ENCODE measurements at places on chromosomes 7 and 10. TPM values are rescaled to one million over a fixed set of nuclear protein-coding genes. Genes with fewer than 3 reads are reported as not detected.

GRCh38 chr10:34835908-34836508, 20.9 kb upstream of the PARD3 start:
- no peaks in the 10 kb centered on the region for H3K4me1 ChIP-seq
- H3K27me3 ChIP-seq: peaks cover 4% of the 10 kb centered on the region
- no peak for DNase-seq
- no peaks in the 10 kb centered on the region for H3K36me3 ChIP-seq
- no peak overlapping the region for H3K4me3 ChIP-seq

- H3K27me3 ChIP-seq: no peaks in the 10 kb centered on the region
- H3K4me1 ChIP-seq: no peaks in the 10 kb centered on the region
- H3K4me3 ChIP-seq: no peak overlapping the region
- no peaks in the 10 kb centered on the region for H3K36me3 ChIP-seq
- no peak overlapping the region for H3K27ac ChIP-seq
- DNase-seq: no peak
Observed at GRCh38 chr10:115898242-115898641, 374.8 kb downstream of the GFRA1 start.

DNA sequence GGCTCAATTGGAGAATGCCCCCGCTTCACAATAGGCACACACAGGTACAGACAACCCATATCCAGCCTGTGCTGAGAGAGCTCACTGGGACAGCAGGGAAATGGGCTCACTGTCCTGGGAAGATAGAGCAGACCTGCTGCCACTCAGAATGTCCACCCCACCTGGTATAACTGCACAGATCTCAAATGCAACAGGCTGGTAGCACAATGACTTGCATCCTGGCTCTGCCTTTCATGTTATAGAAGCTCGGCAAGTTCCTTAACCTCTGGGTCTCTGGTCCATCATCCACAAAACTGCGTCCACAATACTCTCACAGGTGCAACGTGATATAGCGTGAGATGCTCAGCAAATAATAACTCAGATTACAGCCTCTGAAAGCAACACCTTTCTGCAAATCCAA, 295.4 kb downstream of the GRID1 start:
- DNase-seq: no peak
- no peaks in the 10 kb centered on the region for H3K27me3 ChIP-seq
- no peaks in the 10 kb centered on the region for H3K4me1 ChIP-seq
- H3K36me3 ChIP-seq: no peaks in the 10 kb centered on the region

- H3K4me1 ChIP-seq: peaks cover 31% of the 10 kb centered on the region
- peak within 1 kb of the TSS; percentile 89 for H3K27ac ChIP-seq
- H3K27me3 ChIP-seq: no peaks in the 10 kb centered on the region
Observed at GRCh38 chr10:132537684-132538001, at the start of gene INPP5A. INPP5A (plus strand) TSS chr10:132537787; CDS start chr10:132538097, 310 bp downstream.

GRCh38 chr7:156703209-156703608, 62.6 kb downstream of the RNF32 start:
- DNase-seq: no peak
- H3K4me3 ChIP-seq: no peak overlapping the region
- no peaks in the 10 kb centered on the region for H3K27me3 ChIP-seq
- H3K27ac ChIP-seq: no peak overlapping the region

- H3K27me3 ChIP-seq: no peaks in the 10 kb centered on the region
- DNase-seq: no peak
- no peak overlapping the region for H3K4me3 ChIP-seq
- H3K27ac ChIP-seq: no peak overlapping the region
- H3K36me3 ChIP-seq: no peaks in the 10 kb centered on the region
Observed at GRCh38 chr10:130808686-130809085, 502.8 kb downstream of the TCERG1L start.

DNA sequence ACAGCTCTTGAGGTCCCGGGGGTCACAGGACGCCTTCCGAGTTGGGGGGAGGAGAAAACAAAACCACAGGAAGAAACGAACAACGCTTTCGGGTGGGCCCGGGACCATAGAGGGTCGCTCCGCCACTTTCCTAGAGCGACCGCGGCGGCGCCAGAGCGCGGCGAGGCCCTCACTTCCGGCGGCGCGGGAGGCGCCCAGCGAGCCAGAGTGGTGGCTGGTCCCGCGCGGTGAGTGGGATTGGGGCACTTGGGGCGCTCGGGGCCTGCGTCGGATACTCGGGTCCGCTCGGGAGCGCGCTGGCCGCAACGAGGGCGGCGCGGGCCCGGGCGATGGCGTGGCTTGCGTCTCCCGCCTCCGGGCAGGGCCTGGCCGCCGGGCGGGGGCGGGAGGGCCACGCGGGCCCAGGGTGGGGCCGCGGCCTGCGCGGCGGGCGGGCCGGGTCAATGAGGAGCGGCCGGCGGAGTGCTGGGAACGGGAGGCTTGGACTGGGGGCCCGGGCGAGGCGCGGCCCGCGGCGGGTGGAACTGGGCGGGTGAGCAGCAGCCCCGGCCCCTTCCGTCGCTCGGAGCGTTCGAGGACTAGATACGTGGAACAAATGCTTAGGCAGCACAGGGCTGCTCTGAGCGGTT, at the start of gene ZNF22:
ZNF22 (plus strand) TSS at position 172 of the 629 bp plus-strand sequence. CDS start 2,446 bp downstream, outside the sequence.
- H3K4me3 ChIP-seq: peak within 1 kb of the TSS; percentile 55
- H3K27me3 ChIP-seq: no peaks in the 10 kb centered on the region
- H3K27ac ChIP-seq: peak within 1 kb of the TSS; percentile 88
- H3K4me1 ChIP-seq: peaks cover 9% of the 10 kb centered on the region

GRCh38 chr7:77247206-77247850, 47.7 kb upstream of the FGL2 start:
- no peaks in the 10 kb centered on the region for H3K27me3 ChIP-seq
- peak; percentile 54 for DNase-seq
- no peaks in the 10 kb centered on the region for H3K36me3 ChIP-seq
- peaks cover 8% of the 10 kb centered on the region for H3K4me1 ChIP-seq
- H3K27ac ChIP-seq: no peak overlapping the region
- no peak overlapping the region for H3K4me3 ChIP-seq

GRCh38 chr7:32266932-32267475, 196.8 kb upstream of the PDE1C start:
- no peak overlapping the region for H3K27ac ChIP-seq
- no peak overlapping the region for H3K4me3 ChIP-seq
- no peaks in the 10 kb centered on the region for H3K36me3 ChIP-seq
- H3K4me1 ChIP-seq: no peaks in the 10 kb centered on the region
- H3K27me3 ChIP-seq: no peaks in the 10 kb centered on the region
- no peak for DNase-seq

DNA sequence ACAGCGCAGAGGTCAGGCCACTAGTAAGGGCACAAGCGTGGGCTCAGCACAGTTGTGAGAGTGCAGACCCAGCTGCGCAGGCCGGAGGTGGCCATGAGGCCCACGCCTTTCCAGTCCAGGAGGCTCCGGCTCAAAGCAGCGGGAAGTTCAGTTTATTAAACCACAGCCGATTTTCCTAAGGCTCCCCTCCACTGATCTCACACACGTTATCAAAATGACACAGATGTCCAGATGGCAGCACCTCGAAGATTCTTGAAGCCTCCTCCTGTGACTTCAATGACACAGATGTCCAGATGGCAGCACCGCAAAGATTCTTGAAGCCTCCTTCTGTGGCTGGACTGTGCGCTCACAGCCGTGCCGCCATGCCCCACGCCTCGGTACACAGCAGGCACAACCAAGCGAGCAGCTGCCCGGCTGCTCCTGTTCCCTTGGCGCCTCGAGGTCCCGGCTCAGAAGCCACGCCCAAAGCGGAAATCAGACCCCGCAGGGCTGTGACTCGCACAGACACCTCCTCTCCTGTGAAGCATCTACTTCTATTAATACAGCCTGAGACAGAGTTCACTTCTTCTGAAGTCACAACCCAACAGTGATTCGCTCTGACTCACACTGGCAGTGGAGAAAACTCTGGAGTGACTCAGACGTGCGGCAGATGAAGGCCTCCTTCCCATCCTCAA, 122.7 kb downstream of the MAD1L1 start:
- peaks cover 22% of the 10 kb centered on the region for H3K4me1 ChIP-seq
- no peak overlapping the region for H3K4me3 ChIP-seq
- no peaks in the 10 kb centered on the region for H3K27me3 ChIP-seq
- peak overlapping the region; percentile 94 for H3K27ac ChIP-seq
- peaks cover 3% of the 10 kb centered on the region for H3K36me3 ChIP-seq
- DNase-seq: peak; percentile 98

DNA sequence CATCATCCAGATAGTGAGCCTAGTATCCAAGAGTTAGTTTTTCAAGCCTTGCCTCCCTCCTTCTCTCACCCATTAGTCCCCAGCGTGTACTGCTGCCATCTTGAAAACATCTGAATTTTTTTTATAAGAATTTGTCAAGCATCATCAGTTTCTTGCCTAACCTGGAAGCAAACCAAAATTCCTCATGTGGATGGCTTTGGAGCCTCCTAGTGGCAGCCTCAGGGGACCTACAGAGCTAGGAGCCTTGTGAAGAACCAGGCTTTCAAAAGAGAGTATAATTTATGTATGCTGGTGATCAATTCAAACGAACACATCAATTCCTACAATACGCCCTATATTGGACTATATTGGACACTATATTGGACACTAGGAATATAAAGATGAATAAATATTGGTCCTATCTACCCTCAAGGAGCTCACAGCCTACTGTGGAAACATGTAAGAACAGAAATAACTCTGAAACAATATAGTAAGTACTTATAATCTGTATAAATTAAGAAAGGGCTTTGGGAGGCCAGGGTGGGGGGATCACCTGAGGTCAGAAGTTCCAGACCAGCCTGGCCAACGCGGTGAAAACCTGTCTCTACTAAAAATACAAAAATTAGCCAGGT, 63.4 kb downstream of the HPSE2 start:
- no peaks in the 10 kb centered on the region for H3K36me3 ChIP-seq
- H3K4me3 ChIP-seq: no peak overlapping the region
- no peak overlapping the region for H3K27ac ChIP-seq
- no peaks in the 10 kb centered on the region for H3K27me3 ChIP-seq

- H3K27me3 ChIP-seq: no peaks in the 10 kb centered on the region
- H3K36me3 ChIP-seq: no peaks in the 10 kb centered on the region
- H3K4me1 ChIP-seq: peaks cover 3% of the 10 kb centered on the region
- no peak overlapping the region for H3K4me3 ChIP-seq
- DNase-seq: no peak
Observed at GRCh38 chr7:33970536-33970935, 65.2 kb downstream of the BMPER start.

- H3K4me1 ChIP-seq: no peaks in the 10 kb centered on the region
- no peaks in the 10 kb centered on the region for H3K36me3 ChIP-seq
- peaks cover 2% of the 10 kb centered on the region for H3K27me3 ChIP-seq
- no peak overlapping the region for H3K4me3 ChIP-seq
- DNase-seq: no peak
Observed at GRCh38 chr7:30941582-30942323, 22.0 kb upstream of the GHRHR start.

- DNase-seq: no peak
- H3K27me3 ChIP-seq: no peaks in the 10 kb centered on the region
- no peaks in the 10 kb centered on the region for H3K36me3 ChIP-seq
- H3K4me1 ChIP-seq: no peaks in the 10 kb centered on the region
- no peak overlapping the region for H3K4me3 ChIP-seq
- no peak overlapping the region for H3K27ac ChIP-seq
Observed at GRCh38 chr7:22896917-22897316, 74.3 kb upstream of the TOMM7 start.

The KLF14 gene
- total RNA-seq: under 0.01 TPM

The MBLAC1 gene
- 2.5 TPM for total RNA-seq

The OR2A42 gene
- not detected for total RNA-seq

The CYP26C1 gene
- under 0.01 TPM for total RNA-seq

The AGBL3 gene
- 1.3 TPM for total RNA-seq

Data from fibroblast of lung (primary cell).